ENCODE measurements at places on chromosomes 3 and 15. TPM values are rescaled to one million over a fixed set of nuclear protein-coding genes. Genes with fewer than 3 reads are reported as not detected.

DNA sequence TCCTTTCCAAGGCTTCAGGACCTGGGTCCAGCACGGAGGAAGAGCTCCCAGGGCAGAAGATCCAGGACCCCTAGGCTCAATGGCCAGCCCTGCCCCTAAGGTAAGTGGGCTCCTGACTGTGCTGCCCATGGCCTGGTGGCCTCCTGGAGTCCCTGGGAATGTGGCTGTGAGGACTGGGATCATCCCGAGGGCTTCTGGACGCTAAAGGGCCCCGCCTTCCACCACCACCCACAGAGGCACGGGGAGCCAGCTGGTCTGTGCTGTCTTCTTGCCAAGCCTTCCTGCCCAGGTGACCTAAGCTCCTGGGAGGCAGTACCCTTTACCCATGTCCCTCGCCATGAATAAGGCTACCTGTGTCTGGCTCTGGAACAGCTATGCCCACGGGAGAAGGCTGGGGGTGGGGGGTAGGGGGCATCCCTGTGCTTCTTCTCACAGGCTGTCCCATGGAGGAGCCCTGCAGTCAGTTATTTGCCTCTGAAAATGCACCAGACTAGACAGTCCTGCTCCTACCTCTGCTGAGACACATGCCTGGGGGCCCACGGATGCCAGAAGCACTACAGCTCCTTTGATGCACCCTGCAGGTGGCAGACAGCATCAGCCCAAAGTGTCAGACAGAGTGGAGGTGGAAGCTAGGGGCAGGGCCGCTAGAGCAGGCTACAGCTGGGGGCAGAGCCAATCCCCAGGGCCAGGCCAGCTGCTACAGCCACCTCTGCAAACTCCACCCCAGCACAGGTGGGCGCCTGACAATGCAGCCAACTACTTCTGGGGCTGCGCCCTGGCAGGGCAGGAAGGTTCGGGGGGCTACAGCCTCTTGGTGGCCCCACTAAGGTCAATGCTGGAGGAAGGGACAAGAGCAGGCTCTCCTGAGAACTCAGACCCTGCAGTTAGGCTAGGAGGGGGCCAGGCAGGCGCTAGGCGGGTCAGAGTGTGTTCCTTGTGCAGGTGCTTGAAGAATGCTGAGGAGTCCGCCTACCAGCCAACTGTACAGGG, 90.9 kb downstream of the SEC22A start:
- DNase-seq: no peak

The PLSCR2 gene
- polyA plus RNA-seq: not detected

- DNase-seq: no peak
These were observed 45.9 kb upstream of the LMCD1 start for GRCh38 chr3:8455526-8456411.

DNA sequence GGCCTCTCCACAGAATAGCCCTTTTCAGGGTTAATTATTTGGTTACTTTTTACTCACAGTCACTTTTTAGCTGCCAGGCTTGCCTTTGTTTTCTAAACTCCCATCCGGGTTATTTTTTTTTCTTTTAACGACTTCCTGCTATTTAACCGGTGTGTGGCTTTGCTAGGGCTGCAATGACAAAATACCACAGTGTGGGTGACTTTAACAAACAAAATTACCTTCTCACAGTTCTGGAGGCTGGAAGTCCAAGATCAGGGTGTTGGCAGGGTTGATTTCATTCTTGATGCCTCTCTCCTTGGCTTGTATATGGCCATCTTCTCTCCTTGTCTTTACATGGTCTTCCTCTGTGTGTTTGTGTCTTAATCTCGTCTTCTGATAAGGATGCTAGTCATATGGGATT, 91.5 kb downstream of the IL1RAP start:
- no peak for DNase-seq

DNA sequence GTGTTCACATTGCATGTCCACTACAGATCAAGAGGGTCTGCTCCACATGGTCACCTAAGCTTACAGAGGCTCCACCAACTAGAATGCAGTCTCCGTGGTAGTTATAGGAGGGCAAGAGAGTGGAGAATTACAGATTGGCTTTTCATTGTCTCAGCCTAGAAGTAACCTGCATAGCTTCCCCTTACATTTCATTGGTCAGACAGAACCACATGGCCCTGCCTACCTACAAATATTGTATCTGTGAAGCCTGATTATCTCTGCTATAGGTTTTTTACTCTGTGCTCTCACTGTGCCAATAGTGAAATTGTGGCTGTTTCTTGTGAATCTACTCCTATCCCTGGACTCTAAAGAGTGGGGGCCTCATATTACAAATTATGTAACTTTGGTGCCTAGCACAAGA, 2.5 kb upstream of the TLNRD1 start:
- no peak for DNase-seq

GRCh38 chr3:57572096-57572495, 16.0 kb downstream of the PDE12 start:
- no peak for DNase-seq

DNA sequence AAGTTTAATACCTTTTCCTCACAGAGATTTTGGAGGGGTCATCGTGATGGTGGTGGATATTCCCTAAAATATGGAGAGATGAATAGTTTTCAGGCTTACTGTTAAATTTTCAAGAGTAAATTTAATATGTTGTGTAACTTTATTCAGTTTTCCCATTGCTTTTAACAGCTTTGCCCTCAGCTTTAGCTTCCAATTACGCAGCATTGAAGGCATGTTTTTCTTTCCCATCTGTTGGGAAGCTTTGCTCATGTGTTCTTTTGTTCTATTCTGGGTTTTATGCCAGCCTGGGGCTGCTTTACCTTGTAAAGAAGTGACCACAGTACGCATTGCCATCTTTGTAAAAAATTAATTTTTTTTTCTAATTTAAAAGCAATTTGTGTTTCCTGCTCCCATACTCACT, 151.5 kb downstream of the B3GALNT1 start:
- DNase-seq: no peak

- no peak for DNase-seq
These were observed 1260.4 kb downstream of the ROBO1 start for GRCh38 chr3:78507196-78507984.

- DNase-seq: no peak
These were observed 1024.2 kb downstream of the DIPK2A start for GRCh38 chr3:144995856-144996255.

GRCh38 chr3:157042226-157042625, 117.7 kb downstream of the CCNL1 start:
- DNase-seq: no peak

The ARL8B gene
- polyA plus RNA-seq: 50.4 TPM

The GHSR gene
- not detected for polyA plus RNA-seq

DNA sequence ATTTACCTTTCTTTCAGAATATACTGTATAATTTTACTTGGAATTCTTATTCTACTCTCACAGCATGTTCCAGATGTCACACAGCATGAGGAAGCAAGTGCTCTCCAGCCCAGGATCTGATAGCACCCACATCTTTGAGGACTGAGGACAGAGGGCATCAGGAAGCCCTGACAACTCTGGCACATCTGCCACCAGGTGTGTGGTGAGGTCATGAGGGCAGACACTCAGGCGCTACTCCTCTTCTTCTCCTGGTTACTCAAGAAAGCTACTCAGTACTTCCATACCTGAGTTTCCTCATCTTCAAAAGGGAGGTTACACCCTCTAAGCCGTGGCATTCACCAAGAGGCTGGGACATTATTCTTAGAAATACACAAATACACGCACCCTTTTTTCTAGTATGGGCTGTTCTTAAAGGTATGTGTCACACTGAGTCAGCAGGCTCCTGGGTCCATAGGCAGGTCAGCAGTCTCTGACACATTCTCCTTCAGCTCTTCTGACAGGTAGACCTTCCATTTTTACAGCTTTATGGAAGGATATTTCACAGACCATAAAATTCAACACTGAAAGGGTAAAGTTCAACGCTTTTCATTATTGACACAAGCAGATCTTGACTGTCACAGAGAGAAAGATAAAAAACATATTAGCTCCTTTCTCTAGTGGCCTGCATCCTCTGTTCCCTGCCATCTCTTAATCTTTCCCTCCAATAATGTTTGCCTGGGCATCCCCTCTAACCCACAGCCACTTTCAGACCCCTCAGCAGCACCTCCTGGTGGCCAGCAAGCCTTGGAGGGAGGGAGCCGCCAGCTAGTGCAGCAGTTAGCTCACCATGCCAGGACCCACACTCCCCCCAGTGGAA, 103.2 kb upstream of the TJP1 start:
- DNase-seq: peak; percentile 84

- no peak for DNase-seq
These were observed 77.1 kb upstream of the MFGE8 start for GRCh38 chr15:88990185-88990679.

The ATP10A gene
- 7.6 TPM for polyA plus RNA-seq

GRCh38 chr3:171049861-171050444, 23.4 kb upstream of the SLC2A2 start:
- DNase-seq: peak; percentile 59

GRCh38 chr3:148318240-148318639, 379.5 kb upstream of the AGTR1 start:
- no peak for DNase-seq

DNA sequence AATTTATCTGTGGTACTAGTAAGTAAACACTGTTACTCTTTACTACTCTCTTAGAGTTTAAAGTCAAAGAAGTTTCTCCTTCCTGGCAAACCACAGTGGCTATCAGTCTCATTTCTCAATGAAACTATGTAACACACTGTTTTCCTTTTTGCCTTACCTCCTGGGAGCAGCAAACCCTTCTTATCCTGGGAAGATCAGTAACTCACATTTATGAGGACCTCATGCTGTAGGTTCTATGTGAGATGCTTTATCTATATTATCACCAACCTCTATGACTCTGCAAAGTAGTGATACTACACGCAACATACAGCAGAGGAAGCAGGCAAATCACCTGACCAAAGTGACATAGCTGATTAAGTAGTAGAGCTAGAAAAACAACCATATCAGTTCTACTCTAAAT, 35.3 kb downstream of the PBRM1 start:
- no peak for DNase-seq

DNA sequence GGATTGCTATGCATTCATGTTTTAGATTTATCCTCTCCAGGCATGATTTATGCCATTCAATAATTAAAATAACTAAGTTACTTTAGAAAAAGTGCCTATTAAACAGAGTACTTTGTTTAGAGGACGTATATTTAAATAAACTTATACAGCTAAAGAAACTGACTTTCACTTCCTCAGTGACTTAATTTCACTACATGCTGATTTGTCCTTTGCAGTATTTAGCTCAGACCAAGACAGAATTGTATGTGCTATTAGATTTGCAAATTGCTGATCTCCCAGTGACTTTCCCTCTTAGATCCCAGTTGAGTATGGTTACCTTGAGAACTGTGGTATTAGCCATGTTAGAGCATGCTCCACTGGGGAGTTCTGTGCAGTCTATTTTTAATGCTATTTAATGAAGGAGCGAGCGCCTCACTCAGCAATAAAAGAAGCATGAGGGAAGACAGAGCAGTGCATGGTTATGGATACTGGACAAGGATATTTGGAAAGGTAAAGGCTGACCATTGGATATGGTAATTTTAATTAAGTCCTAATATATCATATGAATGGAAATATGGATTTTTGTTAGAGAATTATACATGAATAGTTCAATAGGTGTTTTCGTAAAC, 2.7 kb downstream of the ARPP21 start:
- no peak for DNase-seq

DNA sequence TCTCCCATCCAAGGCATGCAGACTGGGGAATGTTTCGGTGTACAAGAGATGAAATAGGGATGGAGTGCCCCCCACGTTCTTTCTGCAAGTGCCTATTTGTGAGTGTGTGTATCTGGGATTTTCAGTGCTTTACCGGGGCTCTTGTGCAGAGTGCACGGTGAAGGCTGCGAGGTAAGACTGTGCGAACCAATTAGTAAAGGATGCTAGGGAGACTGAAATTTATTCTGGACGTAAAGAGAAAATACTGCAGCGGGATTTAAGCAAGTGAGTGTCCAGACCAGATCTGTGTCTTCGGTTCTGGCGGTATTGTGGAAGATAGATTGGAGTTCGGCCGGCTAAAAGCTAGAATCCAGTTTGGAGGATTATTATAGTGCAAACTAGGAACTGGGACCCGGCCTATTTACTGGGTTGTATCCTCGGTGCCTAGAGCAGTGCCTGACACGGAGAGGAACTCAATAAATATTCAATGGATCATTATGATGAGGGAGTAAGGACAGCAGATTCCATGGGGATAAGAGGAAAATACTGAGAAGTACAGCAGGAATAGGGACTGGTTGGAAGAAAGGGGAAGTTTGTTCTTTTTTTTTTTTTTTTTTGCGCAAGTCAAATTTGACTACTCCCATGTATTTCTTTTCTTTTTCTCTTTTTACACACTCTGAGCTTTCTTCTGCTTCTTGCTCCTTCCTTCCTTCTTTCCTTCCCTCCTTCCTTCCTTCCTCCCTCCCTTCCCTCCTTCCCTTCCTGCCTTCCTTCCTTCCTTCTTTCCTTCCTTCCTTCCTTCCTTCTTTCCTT, 580 bp upstream of the MAGEF1 start:
- DNase-seq: no peak

- DNase-seq: no peak
These were observed 42.3 kb upstream of the ADPGK start for GRCh38 chr15:72825829-72826228.

DNA sequence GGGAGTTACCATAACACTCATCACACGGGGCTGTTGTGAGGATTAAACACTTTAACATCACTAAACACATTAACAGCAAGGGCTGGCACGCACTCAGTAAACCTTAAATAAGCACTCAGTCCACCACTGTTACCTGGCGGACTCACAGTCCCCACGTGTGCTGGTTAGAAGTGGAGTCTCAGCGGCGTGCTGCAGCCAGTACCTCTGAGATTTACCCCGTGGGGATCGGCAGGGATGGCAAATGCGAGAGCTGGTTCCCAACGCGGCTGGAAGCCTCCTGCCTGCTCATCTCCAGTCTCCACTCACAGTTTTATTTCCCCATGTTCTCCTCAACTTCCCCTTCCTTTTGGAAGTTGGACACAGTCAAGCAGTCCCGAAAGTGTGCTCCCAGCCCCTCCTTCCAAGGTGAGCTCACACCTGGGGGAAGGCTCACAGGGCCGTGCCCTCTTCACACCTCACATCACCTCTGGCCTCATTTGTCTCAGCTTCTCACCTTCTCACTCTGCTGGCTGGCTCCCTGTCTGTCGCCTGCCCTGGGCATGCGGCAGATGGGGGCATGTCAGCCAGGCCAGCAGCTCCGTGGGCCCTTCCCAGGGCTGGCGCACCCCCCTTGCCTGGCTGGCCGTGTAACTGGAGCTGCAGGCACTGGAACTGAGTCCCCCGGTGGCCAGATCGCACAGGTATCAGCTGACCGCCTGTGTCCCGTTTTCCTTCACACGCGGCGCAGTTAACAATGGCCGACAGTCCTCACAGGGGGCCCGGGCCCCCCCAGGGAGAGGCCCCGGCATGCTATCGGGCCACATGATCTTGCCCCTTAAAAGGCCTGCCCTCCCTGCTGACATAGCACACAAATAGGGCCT, 87.1 kb downstream of the WNT7A start:
- no peak for DNase-seq

The CFAP100 gene
- not detected for polyA plus RNA-seq

The GP5 gene
- not detected for polyA plus RNA-seq

DNA sequence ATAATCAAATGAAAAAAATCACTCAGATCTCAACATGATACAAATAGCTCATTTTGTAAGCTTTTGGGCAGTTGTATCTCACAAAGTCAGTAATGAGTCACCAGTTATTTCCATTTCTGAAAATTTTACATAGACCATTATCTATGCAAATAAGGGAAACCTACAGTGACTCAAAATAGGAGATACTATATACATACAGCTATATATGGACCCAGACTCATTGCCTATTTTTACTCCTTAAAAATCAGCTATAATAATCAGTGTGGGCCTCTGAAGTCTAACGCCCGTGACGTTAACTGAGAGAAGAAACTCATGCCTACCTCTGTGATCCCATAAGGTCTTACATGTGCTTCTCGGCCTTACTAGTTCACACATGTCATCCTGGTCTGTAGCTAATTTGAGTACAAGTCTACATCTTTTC, 31.6 kb downstream of the LRIG1 start:
- no peak for DNase-seq

The FYCO1 gene
- 3.7 TPM for polyA plus RNA-seq

GRCh38 chr3:182969277-182969676, 11.1 kb downstream of the DCUN1D1 start:
- no peak for DNase-seq
